ENCODE measurements at places on chromosomes 6 and 20.

DNA sequence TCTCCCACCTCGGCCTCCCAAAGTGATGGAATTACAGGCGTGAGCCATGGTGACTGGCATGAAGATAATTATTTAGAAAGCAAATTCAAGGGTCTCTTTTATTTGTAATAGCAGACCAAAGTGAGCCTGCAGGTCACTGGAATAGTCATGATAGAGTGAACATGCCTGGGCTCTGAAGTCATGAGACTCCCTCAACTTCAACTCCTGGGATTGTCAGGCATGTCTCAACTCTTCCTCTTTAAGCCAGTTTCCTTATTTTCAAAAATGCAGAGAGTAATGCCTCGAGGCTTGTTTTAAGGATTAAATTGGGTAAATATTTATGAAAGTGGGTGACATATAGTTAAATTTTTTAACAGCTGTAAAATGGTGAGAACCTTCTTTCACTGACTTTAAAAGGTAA is 22.7 kb upstream of the HECA start:
- no peak for DNase-seq

DNA sequence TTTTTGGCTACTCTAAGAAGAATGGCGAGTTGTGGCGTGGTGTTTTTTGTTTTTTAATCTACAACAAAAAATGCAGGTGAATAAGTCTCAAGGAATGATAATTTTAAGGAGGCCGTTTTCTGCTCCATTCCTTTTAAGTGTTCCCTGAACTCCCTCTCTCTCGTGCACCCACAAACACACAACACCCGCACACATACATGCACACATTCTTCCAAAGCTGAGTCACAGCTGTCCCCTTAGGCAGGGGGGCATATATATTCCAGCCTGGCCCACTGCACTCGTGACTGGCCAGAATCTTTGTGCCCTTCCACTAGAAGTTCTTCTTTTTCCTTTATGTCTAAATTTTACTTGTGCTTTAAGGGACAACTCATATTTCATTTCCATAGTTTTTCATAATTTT is 405.7 kb downstream of the LMBRD1 start:
- no peak for DNase-seq

DNA sequence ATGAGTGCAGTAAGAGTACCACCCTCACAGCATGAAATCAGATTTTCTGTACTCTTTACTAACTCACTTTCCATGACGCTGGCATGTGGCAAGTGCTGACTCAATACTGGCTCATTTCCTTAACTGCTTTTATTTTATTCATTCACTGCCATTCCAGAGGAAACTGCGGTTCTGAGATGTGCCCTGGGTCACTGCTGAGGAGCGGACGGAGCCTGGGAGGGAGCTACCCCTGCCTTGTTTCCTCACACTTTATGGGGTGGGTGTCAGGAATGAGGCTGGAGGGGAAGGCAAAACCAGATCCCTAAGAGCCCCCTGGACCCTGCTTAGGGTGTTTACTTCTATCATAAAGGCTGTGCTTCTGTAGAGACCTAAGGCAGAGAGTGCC is 14.4 kb downstream of the NT5E start:
- DNase-seq, result peak; percentile 67

GRCh38 chr20:709423-709822 is 33.8 kb upstream of the SCRT2 start:
- DNase-seq, result no peak

- DNase-seq, result peak; percentile 21
Measured at GRCh38 chr6:18121580-18122127, 823 bp downstream of the NHLRC1 start.

GRCh38 chr6:126640356-126640755 is 300.4 kb downstream of the CENPW start:
- DNase-seq, result no peak

GRCh38 chr6:133957780-133958242 is 4.8 kb downstream of the TBPL1 start:
- no peak for DNase-seq

DNA sequence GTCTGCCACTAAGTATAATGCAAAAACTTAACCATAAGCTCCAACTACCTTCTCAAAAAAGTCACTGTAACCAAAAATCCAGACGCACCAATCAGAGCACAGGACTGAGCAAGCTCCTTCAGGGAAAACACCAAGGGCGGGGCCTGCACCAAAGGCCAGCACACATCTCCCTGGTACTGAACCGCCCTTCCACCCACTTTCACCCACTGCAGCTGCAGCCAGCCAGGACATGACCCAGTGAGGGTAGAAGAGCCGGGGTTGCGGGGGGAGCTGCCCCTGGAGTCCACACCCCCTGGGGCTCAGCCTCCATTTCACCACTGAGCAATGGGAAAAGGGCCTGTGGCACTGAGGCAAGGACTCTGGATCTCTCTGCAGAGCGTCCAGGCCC is 54.3 kb downstream of the TAF4 start:
- no peak for DNase-seq

DNA sequence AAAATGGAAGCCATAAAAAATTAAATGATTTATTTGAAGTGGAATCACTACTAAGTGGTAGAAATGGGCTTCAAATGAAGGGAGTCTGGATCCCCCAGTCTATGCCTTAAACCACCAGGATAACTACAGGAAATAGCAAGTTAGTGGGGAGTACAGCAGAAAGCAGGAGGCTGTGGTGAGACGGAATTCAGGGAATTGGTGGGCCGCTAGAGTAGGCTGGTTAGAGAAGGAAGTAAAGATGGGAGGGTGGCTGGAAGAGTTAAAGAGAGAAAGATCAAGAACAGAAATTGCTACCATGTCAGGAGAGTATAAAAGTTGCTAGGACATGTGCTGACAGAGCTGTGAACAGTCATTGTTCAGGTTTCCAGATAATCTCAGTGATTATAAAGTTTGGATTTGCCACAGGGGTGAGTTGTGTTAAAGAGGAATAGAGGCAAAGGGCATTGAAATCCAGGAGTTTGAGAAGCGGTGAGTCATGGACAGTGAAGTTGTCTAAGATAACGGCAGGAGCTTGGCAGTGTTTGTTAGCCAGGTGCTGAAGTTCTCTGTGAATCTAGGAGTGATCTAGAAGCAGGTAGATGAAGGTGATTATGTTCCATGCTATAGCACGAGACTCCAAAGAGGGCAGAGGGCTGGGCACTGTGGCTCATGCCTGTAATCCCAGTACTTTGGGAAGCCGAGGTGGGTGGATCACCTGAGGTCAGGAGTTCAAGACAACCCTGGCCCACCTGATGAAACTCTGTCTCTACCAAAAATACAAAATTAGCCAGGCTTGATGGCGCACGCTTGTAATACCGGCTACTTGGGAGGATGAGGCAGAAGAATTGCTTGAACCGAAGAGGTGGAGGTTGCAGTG is 13.7 kb upstream of the HINT3 start:
- no peak for DNase-seq

DNA sequence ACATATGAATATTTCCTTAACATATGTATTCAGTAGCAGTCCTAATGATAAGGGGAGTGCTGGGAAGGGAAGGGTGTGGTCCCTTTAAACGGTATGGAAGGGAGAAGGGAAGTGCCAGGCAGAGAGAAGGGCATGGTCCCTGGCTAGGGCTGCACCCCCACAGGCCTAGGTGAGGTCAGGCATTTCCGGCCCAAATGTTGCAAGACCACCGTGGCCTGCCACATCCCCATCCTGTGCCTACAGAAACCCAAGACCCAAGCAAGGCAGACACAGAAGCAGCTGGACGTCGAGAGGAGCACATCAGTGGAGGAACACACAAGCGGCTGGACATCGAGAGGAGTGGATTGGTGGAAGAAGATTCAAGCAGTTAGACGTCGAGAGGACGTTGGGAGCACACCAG is 5.9 kb downstream of the RRAGD start:
- DNase-seq, result no peak

DNA sequence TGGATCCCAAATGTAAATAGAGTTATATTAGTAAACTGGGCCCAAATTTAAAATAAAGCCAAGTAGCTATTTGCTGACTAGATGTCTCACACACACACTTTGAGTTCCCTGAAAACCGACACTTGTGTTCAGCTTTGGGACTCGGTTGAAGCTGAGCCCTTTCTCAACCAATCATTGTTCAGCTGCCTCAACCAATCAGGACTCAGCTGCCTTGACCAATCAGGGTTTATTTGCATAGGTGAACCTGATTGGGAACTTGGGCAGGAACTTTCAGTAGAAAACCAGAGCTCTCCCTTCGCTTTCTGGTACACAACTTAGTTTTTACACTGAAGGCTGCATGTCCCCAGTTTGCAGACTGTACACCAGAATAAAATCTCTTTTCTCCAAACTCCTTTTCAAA is 301.7 kb downstream of the FOXA2 start:
- no peak for DNase-seq

DNA sequence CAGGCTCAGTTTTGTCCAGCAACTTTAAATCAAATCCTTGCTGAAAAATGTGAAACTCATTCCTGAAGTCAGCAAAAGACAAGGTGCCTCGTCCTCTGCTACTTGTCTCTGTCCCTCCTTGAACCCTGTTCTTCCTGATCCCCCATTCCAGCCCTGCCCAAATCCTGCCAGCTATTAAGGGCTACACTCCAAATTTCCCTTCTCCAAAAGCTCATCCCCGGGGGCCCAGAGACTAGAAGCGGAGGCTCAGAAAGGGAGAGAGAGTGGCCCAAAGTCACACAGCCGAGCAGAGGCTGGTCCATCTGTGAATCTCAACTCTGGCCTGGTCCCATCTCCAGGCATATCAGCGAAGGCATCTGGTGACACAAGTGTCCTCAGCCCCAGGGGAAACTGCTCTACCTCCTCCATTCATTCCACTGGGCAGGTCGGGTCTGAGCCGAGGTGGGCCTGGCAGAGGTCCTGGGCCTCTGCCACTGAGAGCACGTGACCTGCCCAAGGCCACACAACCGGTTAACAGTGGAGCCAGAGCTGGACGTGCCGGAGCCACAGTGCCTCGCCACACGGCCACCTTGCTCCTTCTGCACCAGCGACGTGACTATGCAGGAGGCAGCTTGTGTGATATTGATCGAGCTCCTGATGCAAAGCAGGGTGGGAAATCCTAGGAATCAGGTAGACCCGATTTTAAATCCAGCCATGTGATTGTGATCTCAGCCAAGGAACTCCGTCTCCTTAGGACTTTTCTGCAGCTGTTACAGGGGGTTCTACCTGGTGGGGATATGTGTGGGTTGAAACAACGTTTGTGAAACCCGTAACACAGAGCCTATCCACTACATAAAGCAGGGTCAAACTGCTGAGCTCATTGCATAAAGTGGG is 28.6 kb downstream of the NOL4L start:
- no peak for DNase-seq

DNA sequence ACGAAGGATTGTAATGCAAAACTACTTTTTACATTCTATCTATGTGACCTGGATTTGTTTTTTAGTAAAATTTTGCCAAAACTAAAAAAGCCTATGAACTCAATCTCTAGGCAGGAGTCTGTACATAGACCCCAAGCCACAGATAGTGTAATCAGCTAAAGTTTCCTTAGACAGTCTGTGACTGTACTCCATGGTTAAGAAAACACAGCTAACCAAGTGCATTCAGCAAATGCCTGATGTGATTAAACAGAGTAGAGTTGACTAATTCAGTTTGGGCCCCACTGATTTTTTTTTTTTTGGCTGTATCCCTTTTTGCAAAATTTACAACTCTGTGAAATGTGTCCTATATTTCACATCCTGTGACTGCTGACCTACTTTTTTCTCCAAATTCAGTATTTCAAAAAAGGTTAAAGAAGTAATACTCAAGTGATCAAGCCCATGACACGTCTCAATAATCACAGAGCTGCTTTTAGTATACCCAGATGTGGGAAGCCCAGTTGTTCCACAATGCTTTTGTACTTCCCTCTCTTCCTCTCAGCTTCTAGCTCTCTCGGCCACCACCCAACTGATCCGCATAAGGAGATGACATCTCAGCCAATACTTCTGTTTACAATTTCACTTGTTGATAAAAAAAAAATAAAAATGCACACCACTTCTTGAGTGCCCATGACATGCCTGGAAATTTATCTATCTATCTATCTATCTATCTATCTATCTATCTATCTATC is 108.8 kb upstream of the TBX18 start:
- DNase-seq, result no peak

- no peak for DNase-seq
Measured at GRCh38 chr20:62632575-62633090, 9.7 kb upstream of the SLCO4A1 start.

- no peak for DNase-seq
Measured at GRCh38 chr6:40341726-40342125, 245.4 kb downstream of the LRFN2 start.

DNA sequence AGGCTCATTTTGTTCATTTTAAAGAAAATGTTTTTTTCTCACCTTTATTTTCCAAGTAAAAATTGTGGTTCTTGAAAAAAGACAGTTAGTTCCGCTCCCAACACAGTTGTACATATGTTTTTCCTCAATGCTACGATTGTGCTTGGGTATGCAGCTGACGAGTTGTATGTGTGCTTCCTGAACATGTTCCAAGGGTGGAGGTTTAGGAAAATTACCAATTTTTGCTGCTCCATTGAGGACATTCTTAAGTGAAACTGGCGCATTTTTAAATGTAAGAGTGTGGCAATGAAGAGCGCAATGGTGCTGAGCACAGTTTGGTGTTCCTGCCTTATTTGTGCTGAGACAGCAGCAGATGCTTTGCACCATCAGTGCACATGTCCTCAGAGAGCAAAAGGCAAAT is 70.3 kb upstream of the CLDN20 start:
- DNase-seq, result no peak

GRCh38 chr6:152502421-152503188 is 134.6 kb downstream of the SYNE1 start:
- DNase-seq, result no peak

DNA sequence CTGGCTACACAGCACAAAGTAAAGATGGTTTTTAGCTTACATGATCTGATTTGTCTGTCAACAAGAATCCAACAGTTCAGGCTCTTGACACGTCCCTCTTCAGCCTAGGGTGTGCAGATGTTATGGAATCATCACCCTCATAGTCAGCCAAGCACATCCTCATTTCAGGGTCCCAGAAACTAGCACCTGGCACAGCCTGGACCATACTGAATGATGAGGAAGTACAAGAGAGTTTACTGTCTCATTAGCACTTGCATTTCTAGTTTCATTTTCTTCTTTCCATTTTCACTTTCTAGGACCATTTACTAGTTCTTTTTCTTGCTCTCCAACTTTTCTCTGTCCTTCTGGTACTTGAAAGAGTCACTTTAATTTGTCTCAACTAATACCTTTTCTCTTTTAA is 6.5 kb downstream of the RIPOR2 start:
- no peak for DNase-seq

- no peak for DNase-seq
Measured at GRCh38 chr6:63553208-63553607, 19.1 kb upstream of the LOC128125822 start.

GRCh38 chr6:11621119-11621518 is 83.6 kb downstream of the TMEM170B start:
- DNase-seq, result no peak

- no peak for DNase-seq
Measured at GRCh38 chr6:116492331-116493067, 18.9 kb upstream of the CALHM5 start.

GRCh38 chr20:47558295-47559066 is 56.8 kb downstream of the NCOA3 start:
- DNase-seq, result no peak

DNA sequence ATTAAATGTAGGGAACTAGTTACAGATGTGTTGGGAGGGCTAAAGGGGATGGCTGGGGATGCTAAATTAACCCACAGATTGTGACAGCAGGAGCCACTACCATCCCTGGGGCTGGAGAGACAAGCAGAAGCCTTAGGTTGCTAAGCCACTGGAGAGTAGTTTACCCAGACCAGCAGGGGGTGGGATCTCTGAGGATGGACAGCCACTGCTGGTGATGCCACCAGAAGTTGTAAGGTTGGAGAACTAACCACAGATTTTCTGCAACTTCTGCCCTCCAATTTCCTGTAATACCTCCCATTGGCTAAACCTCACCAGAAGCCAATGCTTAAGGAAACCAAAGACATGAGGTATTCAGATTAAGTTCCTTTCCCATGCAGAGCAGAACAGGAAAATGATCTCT is 139.6 kb upstream of the NOX3 start:
- no peak for DNase-seq

- no peak for DNase-seq
Measured at GRCh38 chr20:59729506-59729905, 125.2 kb downstream of the PHACTR3 start.

All from femur (tissue), 1 donor.